Mesendoderm (in vitro differentiated cells): ENCODE measurements at places on chromosomes 16 and 17.

DNA sequence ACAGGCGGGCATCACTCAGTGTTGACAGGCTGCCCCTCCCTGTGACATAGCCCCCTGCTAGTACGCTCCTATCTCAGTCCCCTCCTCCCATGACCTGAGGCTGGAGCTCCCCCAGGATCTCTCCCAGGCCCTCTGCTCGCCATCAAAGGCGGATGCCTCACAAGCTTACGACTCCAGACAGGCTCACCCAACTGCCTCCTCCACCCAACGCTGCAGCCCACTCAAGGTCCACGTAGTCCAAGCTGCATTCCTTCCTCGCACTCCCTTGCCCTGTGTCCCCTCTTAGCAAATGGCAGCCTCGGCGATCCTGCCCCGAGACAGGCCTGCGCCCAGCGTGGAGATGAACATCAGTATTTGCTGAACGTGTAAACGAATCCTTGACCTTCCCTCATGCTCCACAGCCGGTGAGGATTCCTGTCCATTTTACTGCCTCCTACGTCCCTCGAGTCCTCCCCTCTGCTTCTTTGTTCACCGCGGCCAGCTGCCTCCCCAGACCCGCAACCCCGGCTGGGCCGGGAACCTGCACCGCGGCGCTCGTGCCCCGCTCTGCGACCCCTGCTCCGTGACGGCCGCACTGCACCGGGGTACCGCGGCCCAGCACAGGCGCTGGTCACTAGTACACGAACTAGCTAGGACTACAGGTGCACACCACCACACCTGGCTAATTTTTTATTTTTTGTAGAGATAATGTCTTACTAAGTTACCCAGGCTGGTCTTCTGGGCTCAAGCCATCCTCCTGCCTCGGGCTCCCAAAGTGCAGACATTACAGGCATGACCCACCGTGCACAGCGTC lies 838 bp upstream of the TMEM97 start:
- peak; percentile 40 for DNase-seq

DNA sequence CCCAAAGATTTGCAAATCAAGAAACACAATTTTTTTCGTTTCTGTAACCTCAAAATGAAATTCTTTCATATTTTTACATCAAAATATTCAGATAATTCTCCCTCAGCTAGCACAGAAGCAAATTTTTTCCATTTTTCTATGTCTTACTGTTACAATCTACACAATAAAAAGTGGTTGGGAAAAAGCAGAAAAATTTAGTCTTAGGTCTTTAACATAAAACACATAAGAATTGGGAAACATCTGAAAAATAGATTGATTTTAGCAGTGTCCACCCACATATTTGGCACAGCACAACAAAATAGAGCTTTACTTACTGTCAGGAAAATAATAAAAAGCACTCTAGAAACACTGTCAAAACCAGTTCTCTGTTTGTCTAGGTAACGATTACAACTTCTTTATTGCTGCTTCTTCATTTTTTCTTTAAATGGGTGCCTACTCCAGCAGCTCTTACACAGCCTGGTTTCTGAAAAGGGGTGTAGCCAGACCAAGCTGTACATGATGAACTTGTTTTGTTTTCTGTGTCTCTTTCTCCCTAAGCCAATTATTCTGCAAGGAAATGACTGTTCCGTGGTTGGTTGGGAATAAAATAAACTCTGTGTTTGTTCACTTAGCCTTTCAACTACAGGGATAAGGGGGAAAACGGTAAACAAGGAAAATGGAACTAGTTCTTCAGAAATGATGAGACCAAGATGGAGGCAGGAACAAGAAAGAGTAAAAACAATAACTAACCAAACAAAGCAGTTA lies at the start of gene ABCA6:
ABCA6 (minus strand) TSS at position 465 of the 744 bp plus-strand sequence. CDS start 1,192 bp downstream, outside the sequence.
- no peak for DNase-seq

GRCh38 chr16:89115216-89115861 lies 21.7 kb downstream of the ACSF3 start:
- DNase-seq = no peak

- DNase-seq = peak; percentile 65
These were observed at the start of gene SLC5A10 for GRCh38 chr17:18951941-18952842. TSS of gene SLC5A10 (plus strand) at chr17:18952165. CDS start at chr17:18952206, 41 bp downstream.

DNA sequence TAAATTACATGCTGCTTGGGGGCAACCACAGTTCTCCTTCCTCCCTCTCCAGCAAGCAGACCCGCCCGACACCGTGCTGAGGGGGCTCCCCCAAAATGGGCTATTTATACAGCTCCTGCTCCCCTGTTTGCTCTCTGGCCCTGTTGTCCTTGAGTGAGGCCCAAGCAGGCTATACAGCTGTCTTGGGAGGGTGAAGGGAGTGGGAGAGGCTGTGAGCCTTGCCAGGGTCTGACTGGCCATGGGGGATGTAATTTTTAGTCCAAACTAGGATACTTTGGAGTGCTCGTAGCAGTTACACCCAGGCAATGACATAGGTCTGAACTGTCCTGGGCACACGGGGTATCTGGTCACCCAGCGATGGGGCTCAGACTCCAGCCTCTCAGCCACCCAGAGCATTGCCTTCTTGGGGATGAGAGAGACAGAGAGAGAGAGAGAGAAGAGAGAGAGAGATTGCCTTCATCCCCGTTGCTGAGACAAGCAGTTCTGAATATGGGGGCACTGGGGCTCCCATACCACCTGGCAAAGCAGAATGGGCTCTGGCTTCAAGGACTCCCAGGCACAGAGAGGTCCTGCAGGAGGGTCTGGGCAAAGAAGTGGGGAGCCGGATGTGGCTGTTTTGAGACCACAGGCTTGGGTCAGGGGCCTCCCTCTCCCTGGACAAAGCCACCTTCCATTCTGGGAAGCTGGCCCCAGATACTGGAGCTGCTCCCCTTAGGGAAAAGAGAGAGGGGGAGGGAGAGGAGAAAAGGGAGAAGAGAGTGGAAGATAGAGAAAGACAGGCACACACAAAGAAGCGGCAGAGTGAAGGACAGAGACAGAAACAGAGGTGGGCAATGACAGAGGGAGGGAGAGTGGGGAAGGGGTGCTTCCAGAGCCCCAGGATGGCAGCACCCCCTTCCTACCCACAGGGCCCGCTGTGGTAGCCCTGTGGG lies 10.7 kb upstream of the TMEM92 start:
- no peak for DNase-seq

DNA sequence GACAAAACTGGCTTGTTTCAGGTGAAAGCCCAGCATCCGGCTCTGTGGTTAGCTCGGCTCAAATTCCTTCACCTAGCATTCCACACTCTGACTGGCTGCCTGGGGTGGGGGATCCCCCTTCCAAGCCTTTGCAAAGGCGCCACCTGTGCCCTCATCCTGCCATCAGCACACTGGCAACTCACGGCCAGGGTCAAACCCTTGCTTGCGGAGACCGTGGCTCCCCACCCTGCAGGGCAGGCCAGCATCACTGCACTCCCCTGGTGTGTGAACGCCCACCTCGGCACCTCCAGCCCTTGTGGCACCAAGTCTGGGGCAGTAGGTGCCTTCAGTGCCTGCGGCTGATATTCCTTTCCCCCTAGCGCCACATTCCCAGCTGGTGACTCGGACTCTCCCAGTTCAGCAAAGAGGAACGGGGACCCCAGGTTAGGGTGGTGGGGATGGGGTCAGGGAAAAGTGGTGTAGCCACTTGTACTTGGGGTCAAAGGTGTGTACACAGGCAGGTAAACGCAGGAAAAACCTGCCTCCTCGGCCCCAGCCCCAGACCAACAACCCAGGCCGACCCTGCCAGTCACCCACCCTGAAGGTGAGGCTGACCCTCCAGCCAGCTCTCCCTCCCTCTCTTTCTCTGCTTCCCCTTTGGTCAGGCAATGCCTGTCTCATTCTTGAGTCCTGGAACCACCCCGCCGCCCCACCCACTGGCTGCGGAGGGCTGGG lies 1.1 kb downstream of the FLII start:
- DNase-seq = peak; percentile 68

GRCh38 chr17:78343187-78343542 lies 16.7 kb downstream of the SOCS3 start:
- peak; percentile 85 for DNase-seq

DNA sequence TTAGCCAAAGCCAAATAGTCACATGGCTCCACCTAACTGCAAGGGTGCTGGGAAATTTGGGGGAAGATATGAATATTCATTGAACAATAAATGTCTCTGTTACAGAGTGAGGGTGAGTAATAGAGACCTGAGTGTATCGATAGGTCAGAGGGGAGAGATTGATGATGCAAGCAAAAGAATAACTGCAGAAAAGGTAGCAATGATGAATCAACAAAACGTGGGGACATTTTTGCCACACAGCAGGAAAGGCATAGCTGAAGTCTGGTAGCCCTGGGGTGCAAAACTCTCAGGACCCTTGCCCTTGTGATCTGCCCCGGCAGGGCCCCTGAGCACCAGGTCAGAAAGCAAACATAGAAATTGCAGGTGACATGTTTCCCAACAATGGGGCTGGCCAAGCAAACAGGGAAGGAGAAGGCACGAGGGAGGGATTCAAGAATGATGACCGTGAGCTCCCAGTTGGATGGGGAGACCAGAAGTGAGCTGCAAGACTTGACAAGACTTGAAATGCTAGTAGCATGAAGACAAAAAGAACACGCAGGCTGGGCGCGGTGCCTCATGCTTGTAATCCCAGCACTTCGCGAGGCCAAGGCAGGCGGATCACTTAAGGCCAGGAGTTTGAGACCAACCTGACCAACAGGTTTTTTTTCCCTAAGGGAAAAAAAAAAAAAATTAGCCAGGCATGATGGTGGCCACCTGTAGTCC lies 12.7 kb upstream of the HERPUD1 start:
- DNase-seq = no peak

- peak; percentile 54 for DNase-seq
These were observed 26.3 kb downstream of the CEP112 start for GRCh38 chr17:66165537-66166123.

- no peak for DNase-seq
These were observed 9.1 kb downstream of the BANP start for GRCh38 chr16:87960296-87960695.

DNA sequence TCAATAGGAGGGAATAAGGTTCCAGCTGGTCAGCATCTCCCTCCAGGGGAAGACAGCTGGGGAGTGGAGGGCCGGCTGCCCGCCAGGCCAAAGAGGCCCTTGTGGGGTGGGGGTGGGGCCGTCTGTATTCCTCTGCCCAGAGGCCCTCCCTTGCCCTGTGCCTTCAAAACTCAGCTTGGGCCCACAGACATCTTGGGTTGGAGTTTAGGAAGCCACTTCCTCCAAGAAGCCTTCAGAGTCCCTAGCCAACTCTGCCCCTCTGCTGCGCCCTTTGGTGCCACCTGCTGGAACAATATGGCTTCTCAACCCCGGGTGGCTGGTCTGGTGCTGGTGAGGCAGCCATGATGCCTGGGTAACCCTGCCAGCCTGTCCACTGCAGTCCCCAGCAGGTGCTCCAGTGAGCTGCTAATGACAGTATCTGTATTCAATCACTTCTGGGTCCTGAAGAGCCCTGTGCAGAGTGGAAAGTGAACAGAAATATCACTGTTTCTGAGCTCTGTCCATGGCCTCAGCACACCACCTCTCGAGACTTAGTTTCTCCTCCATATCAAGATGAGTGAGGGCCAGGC lies 16.7 kb downstream of the HSD11B2 start:
- DNase-seq = no peak

GRCh38 chr16:86073763-86074493 lies 175.0 kb downstream of the IRF8 start:
- no peak for DNase-seq

GRCh38 chr16:2919511-2920255 lies 8.0 kb downstream of the FLYWCH1 start:
- DNase-seq = peak; percentile 72

GRCh38 chr17:74465378-74466110 lies 890 bp upstream of the CD300A start:
- no peak for DNase-seq

- no peak for DNase-seq
These were observed 72.7 kb downstream of the SMG6 start for GRCh38 chr17:2230877-2231276.

- no peak for DNase-seq
These were observed 359.3 kb downstream of the NPIPA8 start for GRCh38 chr16:17977260-17977659.

GRCh38 chr17:29838961-29839360 lies 91.1 kb downstream of the SSH2 start:
- peak; percentile 92 for DNase-seq

DNA sequence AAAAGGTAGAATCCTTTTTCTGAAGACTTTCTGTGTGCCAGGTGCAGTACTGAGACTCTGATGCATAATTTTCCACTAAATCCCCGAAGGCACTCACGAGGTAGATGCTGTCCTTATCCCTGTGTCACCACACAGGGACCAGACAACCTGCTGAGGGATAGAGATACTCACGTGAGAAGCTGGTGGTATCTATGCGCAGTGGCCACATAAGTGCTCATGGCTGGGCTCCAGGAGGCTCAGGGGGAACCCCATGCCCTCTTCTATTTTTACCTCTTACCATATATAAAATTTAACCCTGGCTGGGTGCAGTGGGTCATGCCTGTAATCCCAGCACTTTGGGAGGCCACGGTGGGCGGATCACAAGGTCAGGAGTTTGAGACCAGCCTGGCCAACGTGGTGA lies 38.3 kb downstream of the NT5M start:
- DNase-seq = no peak

- no peak for DNase-seq
These were observed 772 bp downstream of the PFAS start for GRCh38 chr17:8249621-8250500.

GRCh38 chr16:12646490-12647274 lies 157.0 kb downstream of the CPPED1 start:
- peak; percentile 75 for DNase-seq

DNA sequence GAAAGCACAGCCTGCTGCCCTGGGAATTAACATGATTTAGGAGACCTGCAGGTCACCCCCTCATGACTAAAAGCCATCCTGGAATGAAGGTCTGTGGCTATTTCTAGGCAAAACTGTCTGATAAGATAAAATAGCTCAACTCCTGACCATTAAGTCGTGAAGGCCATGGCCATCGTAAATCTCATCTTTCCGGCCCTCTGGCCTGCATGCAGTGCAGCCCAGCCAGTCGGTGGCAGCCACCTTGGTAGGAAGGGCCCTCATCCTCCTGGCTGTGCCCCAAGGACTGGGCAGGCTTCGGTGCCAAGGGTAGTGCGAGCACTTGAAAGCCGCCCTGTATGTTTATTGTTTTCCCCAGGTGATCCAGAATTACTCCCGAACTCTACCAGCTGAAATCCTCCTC lies 18.2 kb upstream of the MEOX1 start:
- DNase-seq = no peak

- no peak for DNase-seq
These were observed 100.7 kb downstream of the ABCA8 start for GRCh38 chr17:68854452-68854851.
